ENCODE measurements at places on chromosomes 12 and 14.
A peak's percentile ranks its signal among the peaks of the same experiment; 100 is the strongest.

- peak; percentile 50 for DNase-seq
These were observed 221.8 kb upstream of the SSTR1 start for GRCh38 chr14:37985826-37986470.

GRCh38 chr14:38731962-38732361, 371.1 kb downstream of the SEC23A start:
- no peak for DNase-seq

DNA sequence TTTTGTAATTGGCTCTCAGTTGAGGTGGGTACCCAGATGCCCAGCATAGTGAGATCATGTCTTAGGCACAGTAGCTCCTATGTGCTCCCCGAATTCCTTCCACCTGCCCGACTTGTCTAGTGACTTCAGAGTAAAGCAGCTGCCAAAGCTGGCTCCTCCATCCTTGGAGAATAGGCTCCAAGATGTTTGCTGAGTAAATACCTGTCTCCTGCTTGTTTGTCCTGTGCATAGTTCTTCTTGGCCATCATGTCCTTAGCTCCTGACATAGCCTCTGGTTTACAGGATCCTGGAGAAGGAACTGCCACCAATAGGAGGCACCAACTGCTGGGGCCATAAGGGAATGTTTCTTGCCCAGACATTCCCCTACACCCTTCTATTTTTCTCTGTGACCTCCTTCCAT, 52.6 kb upstream of the CISTR start:
- no peak for DNase-seq

- no peak for DNase-seq
These were observed 196.5 kb downstream of the NOVA1 start for GRCh38 chr14:26401179-26401968.

DNA sequence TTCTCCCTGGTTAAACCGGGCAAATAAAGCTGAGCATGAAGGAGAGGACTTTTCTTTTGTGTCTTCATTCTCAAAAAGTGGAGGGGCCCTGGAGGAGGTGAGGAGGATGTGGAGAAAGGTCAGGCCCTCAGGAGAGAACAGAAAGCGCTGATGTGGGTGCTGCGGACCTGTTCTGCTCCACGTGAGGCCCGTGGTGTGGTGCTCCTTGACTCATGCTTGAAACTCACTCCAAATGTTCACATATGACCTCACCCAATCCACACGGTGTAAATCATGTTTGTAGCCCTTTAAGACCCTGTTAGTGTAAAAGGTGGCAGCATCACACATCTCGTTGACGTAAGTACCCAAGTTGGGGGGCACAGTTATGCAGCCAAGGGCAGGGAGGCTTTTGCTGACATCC, 126.2 kb downstream of the FOXN3 start:
- no peak for DNase-seq

DNA sequence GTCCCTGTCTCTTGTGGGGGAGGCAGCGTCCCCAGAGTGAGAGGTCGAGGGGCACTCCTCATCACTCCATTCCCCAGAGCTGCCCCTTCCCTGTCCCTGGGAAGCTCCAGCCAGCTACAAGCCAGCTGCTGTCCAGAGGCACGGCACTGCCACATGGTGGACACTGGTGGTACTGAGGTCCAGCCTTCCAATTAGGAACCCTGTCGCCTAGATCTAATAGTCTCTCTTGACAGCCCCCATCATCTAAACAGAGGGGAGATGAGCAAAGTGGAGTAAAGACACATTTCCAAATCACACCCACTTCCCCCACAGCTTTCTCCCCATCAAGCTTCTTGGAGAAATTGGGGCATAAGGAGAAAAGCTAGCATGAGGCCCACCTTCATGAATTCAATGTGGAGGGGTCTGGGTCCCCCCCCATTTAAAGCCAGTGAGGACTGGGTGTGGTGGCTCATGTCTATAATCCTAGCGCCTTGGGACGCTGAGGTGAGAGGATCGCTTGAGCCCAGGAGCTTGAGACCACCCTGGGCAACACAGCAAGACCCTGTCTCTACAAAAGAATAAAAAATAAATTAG, 2.1 kb upstream of the INHBE start:
- no peak for DNase-seq

- no peak for DNase-seq
These were observed 215.5 kb downstream of the CRADD start for GRCh38 chr12:93892423-93893268.

DNA sequence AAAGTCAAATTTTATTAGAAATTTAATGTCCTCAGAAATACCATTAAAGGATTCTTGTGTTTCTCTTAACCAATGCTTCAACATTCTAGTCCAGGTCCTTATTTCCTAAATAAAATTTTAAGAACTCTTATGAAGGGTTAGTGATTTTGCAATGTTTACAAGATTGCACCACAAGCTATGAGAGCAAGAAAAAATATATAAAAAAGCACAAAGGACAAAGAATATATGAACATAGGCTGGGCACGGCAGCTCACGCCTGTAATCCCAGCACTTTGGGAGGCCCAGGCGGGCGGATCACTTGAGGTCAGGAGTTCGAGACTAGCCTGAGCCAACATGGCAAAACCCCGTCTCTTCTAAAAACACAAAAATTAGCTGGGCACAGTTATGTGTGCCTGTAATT, 7.7 kb downstream of the RACGAP1 start:
- DNase-seq, result no peak

DNA sequence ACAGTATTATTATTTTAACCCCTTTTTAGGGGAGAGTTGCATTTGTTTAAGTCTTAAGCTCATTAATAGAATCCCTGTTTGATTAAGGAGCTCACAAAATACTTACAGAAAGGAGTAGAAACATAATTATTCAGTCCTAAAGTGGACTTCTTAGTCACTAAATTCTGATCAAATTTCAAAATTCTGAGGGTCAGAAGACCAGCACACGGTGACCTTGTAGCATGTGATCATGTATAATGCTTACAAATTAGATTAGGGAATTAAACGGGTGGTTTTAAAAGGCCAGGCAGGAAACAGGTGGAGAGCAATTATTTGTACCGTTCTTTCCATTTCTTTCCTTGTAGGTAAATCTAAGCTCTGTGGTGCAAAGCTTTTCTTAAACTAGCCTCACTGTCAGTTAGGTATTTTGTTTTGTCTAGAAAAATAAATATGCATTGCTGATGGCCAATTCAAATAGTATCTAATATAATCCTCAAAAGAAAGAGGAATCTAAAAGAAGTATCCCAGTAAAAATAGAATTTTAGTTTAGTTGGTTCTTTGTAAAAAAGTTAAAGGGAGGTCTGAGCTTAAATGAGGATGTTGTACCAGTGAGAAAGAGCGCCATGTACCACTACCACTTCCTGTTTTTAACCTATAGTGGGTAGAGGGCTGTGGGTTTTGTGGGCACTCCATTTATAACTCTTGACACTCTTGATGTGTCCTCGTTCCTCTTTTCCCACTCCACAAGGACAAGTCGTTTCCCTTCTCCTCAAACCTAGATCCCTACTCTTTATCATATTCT, 51.1 kb downstream of the SLC38A1 start:
- peak; percentile 88 for DNase-seq

DNA sequence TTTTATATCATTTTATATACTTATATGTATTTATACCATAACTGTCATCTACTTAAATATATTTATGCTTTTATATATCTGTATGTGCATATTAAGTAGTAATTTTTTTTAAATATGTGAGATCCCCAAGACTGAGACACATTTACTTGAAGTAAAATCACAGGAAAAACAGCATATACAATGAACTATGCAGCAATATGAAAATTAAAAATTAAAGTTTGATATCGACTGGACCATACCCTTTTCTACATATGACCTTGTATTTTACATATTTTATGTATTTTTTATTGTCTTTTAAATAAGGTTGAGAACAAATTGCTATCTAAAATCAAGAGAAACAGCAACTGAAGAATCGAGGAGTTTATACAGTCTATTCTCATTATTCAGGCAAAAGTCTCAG, 50.0 kb downstream of the TSPAN19 start:
- DNase-seq, result no peak

- no peak for DNase-seq
These were observed 78.0 kb downstream of the TMEM260 start for GRCh38 chr14:56657604-56658003.

- DNase-seq, result no peak
These were observed 59.1 kb upstream of the DHRS4 start for GRCh38 chr14:23894362-23895052.

DNA sequence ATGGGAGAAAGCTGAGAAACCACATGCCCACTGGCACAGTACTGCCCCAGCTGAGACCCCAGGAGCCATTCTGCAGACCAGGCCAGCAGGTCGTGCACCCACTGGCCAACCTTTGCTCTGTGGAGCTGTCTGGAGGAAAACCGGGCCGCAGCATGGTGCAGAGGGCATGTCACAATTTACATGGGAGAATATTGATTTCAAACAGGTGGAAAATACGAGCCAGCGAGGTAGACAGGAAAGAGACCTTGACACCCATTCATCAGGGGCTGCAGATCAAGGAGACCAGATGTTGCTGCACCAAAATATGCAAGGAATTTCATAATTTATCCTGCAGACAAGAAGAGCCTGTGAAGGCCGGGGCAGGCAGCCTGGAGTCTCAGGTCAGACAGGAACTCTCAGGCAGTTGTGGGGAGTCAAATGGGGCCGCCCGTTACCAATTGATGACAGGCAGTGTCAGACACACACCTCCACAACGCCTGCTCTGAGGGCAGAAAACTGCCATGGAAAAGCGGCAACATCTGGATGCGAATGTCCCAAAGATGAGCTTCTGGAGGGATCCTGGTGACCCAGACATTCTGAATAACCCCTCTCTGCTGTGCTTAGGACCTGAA, 74.6 kb upstream of the BCL11B start:
- DNase-seq, result no peak

DNA sequence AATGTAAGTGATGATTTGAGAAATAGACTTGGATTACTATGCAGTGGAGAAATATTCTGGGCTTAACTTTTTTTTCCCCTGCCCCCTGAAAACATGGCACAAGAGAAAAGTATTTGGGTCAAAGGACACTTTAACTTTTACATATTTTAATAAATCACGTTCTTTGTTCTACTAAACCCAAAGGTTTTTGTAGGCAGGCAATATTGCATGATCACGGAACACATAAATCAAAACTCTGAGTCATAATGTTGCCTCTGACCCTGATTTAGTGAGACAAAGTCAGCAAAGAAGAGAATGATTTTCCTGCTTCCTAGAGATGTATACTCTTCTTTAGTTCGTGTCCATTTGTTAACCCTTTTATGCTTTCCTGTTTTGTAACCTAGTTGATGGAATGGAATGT, 38.0 kb downstream of the ABCD2 start:
- no peak for DNase-seq

DNA sequence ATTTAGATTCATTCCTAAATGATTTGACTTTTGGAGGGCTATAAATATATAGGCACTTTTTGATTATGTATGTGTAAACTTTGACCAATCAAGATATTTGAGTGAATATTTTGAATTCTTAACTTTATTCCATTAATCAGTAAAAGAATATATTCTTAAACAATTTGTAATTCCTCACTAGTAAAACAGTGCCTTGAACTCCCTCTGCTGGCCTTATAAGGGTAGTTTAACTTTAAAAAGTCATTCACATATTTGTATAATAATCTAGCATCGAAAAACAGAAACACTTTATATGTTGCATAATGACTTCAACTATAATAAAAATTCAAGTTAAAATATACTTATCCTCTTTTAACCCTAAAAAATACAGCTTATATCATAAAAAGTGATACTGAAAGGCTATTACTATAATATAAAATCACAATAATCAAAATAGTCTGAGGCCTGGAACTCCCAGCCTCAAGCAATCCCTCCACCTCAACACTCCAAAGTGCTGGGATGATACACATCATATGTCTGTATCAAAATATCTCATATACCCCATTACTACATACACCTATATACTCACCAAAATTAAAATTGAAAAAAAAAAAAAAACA, 31.2 kb downstream of the CCDC59 start:
- DNase-seq, result peak; percentile 8

DNA sequence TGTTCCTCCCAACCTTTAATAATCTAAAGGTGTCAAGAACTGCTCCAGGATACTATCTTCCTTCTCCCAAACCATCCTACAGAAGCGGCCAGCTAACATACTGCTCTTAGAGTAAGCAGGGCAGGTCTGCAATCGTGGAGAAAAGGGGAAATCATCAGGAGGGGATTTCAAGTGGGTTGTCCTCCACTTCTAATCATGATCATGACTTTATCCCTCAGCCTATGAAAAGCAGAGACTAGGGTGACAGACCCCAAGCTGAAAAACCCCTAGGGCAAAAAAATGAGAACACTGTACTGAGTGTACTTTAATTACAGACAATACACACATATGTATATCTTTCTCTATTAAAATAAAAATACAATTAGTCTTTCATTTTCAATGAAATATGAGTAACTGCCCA, 13.9 kb downstream of the DUSP16 start:
- DNase-seq, result no peak

- no peak for DNase-seq
These were observed 713.2 kb downstream of the FLRT2 start for GRCh38 chr14:86243158-86243557.

GRCh38 chr12:24478254-24478653, 470.6 kb downstream of the BCAT1 start:
- DNase-seq, result no peak
